Anterior cingulate cortex (tissue), 58 donors: ENCODE measurements at places on chromosomes 16 and 17.

- DNase-seq, result no peak
These were observed 14.7 kb upstream of the RUNDC3A start for GRCh38 chr17:44293509-44294226.

GRCh38 chr16:88357317-88358022 is 25.3 kb upstream of the ZNF469 start:
- DNase-seq, result no peak

GRCh38 chr16:78105517-78105916 is 6.1 kb downstream of the WWOX start:
- DNase-seq, result no peak

- no peak for DNase-seq
These were observed 11.4 kb upstream of the SLC38A10 start for GRCh38 chr17:81306491-81306890.

DNA sequence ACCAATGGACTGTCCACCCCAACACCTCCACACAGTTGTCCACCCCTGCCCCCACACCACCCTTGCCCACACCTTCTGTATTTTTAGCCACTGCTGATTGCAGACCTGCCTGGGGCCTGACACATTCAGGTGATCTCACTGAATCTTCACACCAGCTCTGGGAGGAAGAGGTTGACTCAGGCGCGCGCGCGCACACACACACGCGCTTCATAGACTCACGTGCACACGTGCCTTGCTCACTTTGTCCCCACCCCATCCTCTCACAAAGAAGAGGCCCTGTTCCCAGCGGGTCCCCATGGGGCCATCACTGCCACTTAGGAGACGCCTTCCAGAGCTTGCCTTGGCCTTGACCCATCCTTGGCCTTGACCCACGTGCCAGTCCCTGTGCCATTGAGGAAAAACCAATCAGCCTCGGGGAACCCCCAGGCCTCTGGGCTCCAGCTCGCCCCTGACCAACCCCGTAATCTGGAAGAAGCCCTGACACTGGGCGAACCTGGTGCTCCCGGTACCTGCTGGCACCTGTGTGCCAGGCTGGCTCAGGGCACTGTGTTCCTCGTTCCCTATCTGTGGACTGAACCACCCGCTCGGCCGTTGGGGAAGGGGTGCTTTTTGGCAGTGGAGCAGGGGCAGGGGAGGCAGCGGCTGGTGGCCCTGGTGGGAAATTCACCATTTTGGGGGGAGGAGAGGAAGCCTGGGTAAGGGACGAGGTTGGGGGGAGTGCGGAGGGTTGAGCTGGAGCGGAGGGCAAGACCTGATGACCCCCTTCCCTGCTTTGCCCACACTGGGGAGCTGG is 3.2 kb downstream of the NLGN2 start:
- DNase-seq, result no peak

DNA sequence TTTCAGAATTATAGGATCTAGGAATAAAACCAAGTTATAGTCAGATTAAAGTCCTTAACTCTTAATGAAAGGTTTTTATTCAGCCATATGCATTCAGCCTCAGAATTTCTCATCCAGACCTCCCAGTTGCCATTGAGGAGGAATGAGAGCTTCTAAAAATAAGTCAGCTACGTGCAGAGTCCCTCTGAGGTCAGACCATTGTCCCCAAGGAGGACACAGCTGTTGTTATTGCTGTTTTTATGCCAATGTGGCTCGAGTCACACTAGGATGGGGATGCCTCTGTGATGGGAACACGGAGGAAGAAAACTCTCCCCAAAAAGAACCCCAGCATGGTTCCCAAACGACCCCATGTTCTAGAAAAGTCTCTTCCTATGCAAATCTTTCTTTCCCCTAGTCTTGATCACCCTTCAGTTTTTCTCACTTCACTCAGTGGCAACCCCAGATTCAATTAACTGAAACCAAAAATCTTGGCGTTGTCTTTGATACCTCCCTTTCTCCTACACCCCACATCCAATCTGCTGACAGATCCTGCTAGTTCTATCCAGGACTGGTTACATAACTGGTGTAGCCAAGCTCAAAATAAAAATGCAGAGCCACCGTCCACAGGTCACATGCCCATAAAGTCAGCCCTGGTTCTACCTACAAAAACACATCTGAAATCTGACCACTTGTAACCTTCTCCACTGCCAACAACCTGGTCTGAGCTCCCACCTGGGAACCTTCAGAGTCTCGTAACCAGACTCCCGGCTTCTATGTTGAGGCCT is 138.2 kb upstream of the ERCC4 start:
- DNase-seq, result no peak
